ENCODE measurements at places on chromosomes 12 and 14. TPM values are rescaled to one million over a fixed set of nuclear protein-coding genes. Genes with fewer than 3 reads are reported as not detected.

Gene E2F7
- total RNA-seq = 10.3 TPM

Gene AQP2
- not detected for total RNA-seq

Gene LHX5
- not detected for total RNA-seq

Gene DLGAP5
- 38.1 TPM for total RNA-seq

Gene WIF1
- total RNA-seq = not detected

Gene MPHOSPH9
- 27.8 TPM for total RNA-seq

Gene ATG14
- total RNA-seq = 5.3 TPM

Gene PIK3C2G
- not detected for total RNA-seq

Gene COL2A1
- 0.08 TPM for total RNA-seq

Gene DHRS1
- 11.3 TPM for total RNA-seq

Gene DIO3
- 0.06 TPM for total RNA-seq

Gene ALX1
- total RNA-seq = 6.1 TPM

Gene TAS2R19
- not detected for total RNA-seq

Gene P2RX7
- total RNA-seq = not detected

Gene YBX3
- total RNA-seq = 283 TPM

Gene SCNN1A
- 3.9 TPM for total RNA-seq

Gene TAS2R30
- total RNA-seq = not detected

Gene SLC25A47
- not detected for total RNA-seq

All from A549 treated with DMSO at 1 μM for 4 hours (cell line).